Thymus (tissue), 14 donors: ENCODE measurements at places on chromosomes 7 and 10. TPM values are rescaled to one million over a fixed set of nuclear protein-coding genes. Genes with fewer than 3 reads are reported as not detected.
A peak's percentile ranks its signal among the peaks of the same experiment; 100 is the strongest.

The SLC18A3 gene
- total RNA-seq, result not detected

The ACTL6B gene
- total RNA-seq, result 0.05 TPM

The DRGX gene
- total RNA-seq, result 0.05 TPM

DNA sequence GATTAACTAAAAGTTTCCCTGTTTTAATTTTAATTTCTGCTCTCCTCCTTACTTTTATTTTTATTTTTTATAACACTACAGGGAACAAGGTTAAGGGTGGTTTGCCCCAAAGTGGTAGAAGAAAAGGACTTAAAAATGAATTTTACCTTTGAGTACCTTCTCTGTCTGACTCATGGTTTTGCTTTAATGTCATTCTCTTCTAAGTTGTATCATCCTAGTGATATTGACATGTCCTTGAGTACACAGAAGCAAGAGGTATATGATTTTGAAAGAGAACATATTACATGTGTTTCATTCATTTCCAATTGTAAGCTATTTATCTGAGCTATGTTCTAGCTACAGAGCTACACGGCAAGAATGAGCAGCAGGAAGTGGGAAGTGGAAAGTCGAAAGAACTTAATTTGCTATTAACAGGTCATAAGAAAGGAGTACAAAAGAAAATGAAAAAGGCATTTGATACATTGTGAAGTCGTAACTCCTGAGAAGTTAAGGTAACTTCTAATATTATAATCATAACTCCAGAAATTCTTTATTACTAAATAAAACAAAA is 112.5 kb downstream of the SEMA3A start:
- DNase-seq, result no peak

The CALHM1 gene
- 0.09 TPM for total RNA-seq

The CCDC3 gene
- 17.3 TPM for total RNA-seq

- DNase-seq, result no peak
Measured at GRCh38 chr10:125982260-125982948, 86.0 kb downstream of the FANK1 start.

The MYH16 gene
- total RNA-seq, result 0.05 TPM

DNA sequence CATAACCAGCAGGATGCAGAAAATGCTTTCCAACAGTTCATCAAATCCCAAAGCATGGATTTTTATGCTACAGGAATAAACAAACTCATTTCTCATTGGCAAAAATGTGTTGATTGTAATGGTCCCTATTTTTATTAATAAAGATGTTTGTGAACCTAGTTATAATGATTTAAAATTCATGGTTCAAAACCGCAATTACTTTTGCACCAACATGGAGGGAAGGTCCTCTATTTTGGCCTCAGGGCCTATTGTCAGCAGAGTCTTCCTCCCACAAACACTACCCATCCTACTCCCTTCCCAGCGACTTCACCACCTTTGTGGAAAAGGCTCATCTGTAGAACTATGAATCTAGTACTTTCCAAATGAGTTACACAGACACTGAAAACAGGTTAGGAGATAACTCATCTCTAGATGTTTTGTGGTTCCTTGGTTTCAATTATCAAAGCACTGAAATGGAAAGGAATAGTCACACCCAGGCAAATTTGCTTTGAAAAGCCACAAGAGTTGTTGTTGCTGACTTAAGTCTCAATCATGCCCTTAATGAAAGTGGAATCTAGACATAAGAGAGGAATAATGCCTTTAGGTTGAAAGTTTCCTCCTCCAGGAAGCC is 59.4 kb upstream of the FRMD4A start:
- DNase-seq, result peak; percentile 36

- DNase-seq, result no peak
Measured at GRCh38 chr7:22812353-22812752, 10.3 kb downstream of the TOMM7 start.

The ZNF365 gene
- total RNA-seq, result 0.19 TPM

The RBM20 gene
- total RNA-seq, result 1.6 TPM

The SRGN gene
- total RNA-seq, result 290 TPM

GRCh38 chr7:155163696-155164095 is 93.6 kb downstream of the HTR5A start:
- no peak for DNase-seq

The IKZF1 gene
- 124 TPM for total RNA-seq

DNA sequence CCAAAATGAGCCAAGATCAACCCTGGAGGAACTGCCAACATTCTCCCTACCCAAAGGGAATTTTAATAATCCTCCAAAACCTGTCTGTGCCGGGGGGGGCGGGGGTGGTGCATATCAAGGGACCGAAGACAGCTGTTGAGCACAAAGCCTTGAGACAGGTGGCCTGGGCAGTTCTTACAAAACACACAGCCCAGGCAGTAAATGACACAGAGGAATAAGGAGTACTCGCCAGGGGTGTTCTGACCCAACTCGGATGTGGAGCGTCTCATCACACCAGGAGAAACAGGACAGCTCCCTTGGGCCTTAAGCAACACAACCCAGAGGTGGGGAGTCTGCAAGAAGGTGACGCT is 35.6 kb downstream of the PLAC9 start:
- DNase-seq, result no peak

- no peak for DNase-seq
Measured at GRCh38 chr7:103524042-103524907, 78.3 kb upstream of the SLC26A5 start.

DNA sequence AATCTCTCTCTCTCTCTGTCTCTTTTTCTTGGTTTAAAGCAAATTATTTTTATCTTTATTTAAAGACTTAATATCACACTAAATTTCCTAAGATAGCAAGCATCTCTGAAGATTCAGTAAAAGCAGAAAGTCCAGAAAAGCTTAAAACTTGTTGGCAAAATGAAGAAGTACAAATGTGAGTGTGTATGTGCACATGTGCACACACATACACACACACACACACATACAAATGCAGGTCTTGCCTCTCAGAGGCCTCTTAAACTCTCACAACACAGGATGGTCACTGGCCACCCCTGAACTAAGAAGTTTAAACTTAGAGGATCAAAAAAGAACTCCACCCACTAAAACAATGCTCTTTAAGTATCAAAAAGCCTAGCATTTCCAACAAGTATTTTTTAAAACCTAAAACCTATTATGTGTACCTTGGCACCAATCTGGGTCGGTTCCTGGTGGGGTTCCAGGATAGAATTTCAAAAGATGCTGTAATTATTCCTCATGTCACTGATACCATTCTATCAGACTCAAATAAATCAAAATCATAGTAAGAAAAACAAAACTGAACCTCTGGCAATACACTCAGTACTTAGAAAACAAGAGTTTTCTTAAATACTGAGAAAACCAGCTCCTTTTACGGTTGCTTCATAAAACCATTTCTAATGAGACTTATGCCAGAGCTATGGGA is 55.0 kb downstream of the SORBS1 start:
- no peak for DNase-seq

DNA sequence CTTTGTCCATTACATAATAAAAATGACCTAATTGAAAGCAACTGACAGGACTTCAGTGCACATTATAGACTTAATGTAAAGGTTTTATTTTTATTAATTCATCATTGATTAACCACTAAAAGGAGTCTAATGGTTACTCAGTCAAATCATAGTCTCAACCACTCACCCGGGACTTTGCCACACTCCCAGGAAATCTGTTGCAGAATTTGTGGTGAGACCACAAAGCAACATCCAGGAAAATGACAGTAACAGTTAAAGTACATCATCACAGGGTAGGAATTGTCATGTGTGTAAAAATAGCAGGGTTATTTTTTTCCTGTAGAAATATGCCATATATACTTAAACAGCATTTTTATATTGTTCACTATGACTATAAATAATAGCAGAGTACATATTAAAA is 6.3 kb upstream of the HGF start:
- DNase-seq, result no peak

DNA sequence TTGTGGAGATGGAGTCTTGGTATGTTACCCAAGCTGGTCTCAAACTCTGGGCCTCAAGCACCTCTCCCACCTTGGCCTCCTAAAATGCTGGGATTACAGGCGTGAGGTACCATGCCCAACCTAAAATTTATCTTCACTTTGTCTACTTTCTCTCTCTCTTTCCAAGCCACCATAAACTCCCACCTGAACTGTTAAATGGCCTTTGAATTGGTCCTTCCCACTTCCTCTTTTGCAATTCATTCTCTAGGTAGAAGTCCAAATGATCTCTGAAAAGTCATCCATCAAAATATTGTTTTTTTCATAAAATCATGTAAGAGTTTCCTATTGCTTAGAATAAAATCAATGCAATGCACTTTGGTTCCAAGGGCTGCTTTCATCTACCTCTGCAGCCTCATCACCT is 90.1 kb upstream of the CELF2 start:
- DNase-seq, result no peak

The PAPOLB gene
- total RNA-seq, result under 0.01 TPM

DNA sequence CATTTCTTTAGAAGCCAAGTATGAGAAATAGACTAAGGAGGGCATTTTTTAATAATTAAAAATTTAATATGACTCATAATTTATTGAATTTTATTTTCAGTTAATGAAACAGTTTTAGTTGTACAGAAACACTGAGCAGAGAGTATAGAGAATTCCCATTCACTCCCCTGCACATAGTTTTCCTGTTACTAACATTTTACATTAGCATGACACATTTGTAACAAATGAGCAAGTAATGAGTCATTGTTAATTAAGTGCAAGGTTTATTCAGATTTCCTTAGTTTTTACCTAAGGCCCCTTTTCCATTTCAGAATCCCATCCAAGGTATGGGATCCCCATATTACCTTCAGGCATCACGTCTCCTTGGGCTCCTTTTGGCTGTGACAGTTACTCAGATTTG is 271.5 kb upstream of the FZD8 start:
- DNase-seq, result no peak

DNA sequence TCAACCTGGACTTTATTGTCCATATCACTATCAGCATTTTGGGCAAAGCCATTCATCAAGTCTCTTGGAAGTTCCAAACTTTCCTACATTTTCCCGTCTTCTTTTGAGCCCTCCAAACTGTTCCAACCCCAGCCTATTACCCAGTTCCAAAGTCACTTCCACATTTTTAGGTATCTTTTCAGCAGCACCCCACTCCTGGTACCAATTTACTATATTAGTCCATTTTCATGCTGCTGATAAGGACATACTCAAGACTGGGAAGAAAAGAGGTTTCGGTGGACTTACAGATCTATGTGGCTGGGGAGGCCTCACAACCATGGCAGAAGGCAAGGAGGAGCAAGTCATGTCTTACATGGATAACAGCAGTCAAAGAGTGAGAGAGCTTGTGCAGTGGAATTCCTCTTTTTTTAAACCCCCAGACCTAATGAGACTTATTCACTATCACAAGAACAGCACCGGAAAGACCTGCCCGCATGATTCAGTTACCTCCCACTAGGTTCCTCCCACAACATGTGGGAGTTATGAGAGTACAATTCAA is 50.2 kb downstream of the NRF1 start:
- DNase-seq, result no peak

- no peak for DNase-seq
Measured at GRCh38 chr7:67723591-67723990, 727.0 kb downstream of the TYW1 start.

DNA sequence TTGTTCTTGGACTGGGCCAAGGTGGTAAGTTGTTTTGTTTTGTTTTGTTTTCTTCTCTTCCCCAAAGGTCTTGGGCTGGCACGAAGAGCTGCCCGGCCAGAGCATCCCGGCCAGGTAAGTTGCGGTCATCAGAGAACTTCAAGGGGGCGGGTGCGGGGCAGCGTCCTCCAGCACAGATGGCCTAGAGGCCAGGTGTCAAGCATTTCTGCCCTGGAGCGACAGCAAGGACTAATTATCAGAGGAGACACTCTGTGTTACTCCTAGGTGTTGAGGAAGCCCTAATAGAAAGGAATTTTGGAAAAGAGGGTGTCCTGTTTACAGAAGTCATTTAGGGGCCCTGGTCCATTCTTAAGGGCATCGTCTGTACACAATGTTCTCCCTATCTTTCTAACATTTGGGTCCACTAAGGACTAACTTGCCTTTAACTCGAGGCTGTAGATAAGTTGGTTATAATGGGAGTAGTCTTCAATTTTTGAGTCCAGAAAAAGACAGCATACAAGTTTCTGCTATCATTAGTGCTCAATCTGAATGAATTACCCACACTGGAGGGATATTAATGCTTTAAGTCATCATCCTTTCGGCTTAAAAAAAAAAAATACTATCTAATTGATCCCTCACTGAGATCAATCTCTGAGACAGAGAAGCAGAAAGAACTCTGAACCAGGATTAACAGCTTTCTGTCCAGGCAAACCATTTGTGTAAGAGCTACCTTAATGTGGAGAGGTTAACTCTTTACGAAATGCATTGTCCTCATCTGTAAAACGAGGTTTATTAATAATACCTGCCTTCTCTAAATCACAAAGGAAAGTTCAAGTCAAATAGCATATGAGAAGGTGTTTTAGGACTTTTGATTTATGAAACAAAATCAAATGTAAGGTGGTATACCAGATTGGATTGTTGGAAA is 1.5 kb downstream of the ITGB8 start:
- no peak for DNase-seq

The PRSS37 gene
- total RNA-seq, result 0.47 TPM

The GPR146 gene
- 2.7 TPM for total RNA-seq

GRCh38 chr7:112853422-112853821 is 63.2 kb upstream of the TMEM168 start:
- no peak for DNase-seq

DNA sequence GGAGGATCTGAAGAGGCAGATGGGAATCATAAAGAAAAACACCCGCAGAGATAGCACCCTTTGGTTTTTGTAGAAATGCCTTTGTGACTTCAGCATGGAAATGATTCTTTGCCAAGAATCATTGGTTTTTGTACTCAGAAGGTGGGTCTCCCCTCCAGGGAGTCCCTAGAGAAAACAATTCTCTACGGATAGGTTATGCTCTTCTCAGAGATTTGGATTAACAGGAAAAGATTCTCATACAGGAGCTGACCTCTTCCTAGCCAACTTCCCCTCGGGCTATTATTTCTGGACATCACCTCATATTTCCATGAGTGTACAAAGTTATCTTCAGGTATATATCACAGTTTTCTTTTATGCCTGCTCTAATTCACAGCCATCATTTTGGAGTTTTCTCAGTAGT is 274.2 kb upstream of the HABP2 start:
- no peak for DNase-seq

The CHN2 gene
- total RNA-seq, result 5.9 TPM

- no peak for DNase-seq
Measured at GRCh38 chr7:46900312-46901263, 681.3 kb downstream of the TNS3 start.

The PTTG1IP2 gene
- not detected for total RNA-seq

GRCh38 chr7:142806022-142806356 is 35.2 kb downstream of the PRSS2 start:
- DNase-seq, result peak; percentile 15

GRCh38 chr10:102122450-102122849 is 2.3 kb upstream of the LDB1 start:
- no peak for DNase-seq

The TRIL gene
- 0.99 TPM for total RNA-seq

The PLOD3 gene
- 7.1 TPM for total RNA-seq

The TUBB8 gene
- 0.05 TPM for total RNA-seq

The RARRES2 gene
- total RNA-seq, result 6.5 TPM

DNA sequence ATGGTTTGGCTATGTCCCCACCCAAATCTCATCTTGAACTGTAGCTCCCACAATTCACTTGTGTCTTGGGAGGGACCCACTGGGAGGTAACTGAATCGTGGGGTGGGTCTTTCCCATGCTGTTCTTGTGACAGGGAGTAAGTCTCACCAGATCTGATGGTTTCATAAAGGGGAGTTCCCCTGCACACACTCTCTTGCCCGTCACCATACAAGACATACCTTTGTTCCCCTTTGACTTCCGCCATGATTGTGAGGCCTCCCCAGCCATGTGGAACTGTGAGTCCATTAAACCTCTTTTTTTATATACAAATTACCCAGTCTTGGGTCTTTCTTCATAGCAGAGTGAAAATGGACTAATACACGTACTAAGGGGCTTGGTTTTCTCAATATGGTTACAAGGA is 106.7 kb downstream of the SFMBT2 start:
- DNase-seq, result no peak
